ENCODE measurements at places on chromosomes 16 and 17.

DNA sequence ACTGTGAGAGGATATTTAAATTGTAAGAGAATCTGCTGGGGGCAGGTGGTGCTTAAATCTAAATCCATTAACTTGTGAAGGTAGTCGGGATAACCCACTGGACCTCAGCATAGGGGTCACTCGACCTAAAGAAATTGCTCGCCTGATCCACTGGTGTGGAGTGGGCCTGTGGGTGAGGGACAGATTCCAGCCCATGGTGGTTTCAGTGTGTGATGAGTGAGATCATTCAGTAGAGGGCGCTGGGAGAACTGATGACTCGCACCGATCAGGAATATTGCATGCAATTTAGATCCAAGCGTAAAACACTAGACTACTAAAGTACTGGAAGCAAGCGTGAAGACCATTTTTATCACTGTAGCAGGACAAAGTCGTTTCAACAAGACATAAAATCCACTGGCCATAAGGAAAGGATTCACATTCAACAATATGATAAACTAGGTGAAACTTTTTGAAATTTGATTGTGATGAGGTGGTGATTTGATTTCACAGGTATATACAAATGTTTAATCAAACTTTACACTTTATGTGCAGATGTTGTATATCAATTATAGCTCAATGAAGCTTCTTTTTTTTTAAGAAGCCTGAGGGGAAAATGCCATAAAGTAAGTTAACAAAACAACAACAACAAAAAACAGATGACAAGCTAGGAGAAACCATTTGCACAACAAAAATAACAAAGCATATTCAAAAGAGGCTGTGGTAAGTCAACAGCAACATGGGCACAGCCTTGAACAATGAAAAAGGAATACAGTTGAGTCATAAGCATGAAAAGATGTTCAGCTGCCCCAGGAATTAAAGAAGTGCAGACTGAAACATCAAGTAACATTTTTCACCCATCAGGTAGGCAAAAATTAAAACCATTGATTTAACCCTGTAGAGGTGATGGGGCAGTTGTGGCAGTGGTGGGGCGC, 7.5 kb upstream of the TMEM170A start:
- peak; percentile 78 for DNase-seq

- DNase-seq, result peak; percentile 88
Observed at GRCh38 chr17:52064791-52065211, 93.7 kb downstream of the CA10 start.

DNA sequence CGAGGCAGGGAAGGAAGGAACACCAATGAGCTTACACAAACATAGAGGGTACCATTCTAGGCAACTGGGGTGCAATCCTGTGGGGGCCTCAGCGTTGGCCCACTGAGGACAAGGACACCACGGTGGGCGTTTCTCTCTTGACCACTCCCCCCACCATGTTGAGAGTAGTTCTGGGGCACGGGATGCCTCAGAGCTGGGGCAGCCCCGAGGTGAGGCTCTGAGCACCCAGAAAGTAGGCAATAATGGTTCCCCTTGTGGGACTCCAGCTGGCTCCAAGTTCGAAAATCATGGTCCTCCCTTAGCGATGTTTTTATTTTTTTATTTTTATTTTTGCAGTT, 5.1 kb downstream of the PRSS21 start:
- DNase-seq, result no peak

GRCh38 chr17:50805486-50805885, 29.9 kb upstream of the WFIKKN2 start:
- no peak for DNase-seq

- no peak for DNase-seq
Observed at GRCh38 chr17:77083531-77083930, 57.2 kb upstream of the SEC14L1 start.

DNA sequence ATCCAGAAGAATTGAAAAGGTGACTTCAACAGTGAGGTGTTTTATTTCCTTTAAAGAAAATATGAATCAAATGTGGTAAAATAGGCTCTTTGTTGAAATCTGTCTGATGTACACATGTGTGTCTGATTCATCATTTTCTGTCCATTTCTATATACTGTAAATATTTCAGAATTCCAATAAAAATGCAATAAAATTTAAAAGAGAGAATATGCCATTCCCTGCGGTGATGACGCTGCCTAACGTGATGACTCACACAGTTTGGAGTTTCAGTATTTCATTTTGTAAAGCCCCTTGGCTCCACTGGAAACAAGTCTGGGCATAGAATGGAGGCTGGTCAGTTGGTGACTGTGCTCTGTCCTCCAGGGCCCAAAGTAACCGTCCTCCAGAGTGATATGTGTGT, 482.5 kb upstream of the CDH5 start:
- DNase-seq, result peak; percentile 53

GRCh38 chr17:79930062-79930876, 91.0 kb upstream of the CBX4 start:
- DNase-seq, result no peak

GRCh38 chr17:9959377-9959981, 54.4 kb upstream of the RCVRN start:
- DNase-seq, result peak; percentile 28

- no peak for DNase-seq
Observed at GRCh38 chr16:12680531-12680930, 123.2 kb downstream of the CPPED1 start.

GRCh38 chr16:11232852-11233726, 22.9 kb downstream of the SOCS1 start:
- no peak for DNase-seq

DNA sequence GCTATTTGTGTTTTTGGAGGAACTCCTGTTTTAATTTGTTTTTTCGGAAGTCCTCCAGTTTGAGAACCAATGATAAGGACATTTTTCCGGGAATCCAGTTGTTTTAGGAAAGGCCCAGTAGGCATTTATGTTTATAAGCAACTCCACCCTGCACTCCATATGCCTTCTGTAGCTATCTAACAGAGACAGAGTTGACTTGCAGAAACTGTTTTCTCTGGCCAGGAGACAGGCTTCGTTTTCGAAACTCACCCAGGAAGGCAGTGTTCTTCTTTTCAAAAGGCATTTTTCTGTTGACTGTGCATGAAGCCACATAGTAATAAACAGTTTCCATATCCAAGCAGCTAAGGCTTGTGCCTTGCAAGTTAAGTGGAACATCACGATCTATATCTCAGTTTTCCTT, 587.1 kb downstream of the WWOX start:
- DNase-seq, result no peak

GRCh38 chr17:16281351-16281750, 64.3 kb downstream of the PIGL start:
- peak; percentile 76 for DNase-seq

Data from ELR (cell line).